ENCODE measurements at places on chromosomes 4 and X.

DNA sequence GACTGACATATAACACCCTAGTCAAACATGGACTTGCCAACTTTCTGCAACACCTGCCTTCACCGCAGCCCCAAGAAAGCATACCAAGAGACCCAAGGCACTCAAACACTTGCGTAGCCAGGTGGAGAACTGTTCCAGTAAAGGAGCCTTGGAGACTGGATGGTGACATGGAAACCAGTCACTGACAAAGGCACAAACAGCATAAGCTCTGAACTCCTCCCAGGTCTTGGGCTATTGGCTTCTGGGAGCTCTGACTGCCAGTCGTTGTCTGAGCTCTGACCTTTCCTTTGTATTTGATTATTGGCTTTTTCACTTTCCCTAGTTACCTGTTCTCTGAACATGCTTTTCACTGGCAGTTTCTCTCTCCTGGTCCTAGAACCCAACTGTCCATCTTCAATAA is 38.3 kb downstream of the ARAP2 start:
- no peak for DNase-seq

DNA sequence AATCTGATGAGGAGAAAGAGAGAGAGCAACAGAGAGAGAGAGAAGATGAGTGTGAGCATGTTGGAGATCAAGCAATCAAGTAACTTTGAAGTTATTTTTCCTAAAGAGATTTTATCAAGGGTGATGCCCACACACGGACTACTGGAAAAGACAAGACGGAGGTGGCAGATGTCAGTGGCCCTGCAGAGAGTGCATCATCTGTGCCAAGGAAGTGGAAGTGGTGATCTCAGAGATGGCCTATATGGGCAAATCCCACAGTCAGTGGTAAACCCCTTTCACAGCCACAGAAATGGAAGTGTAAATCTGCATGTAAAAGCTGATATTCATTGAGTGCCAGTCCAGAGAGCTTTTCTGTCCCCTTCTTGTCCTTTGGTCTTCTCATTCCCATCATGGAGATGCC is 577.2 kb upstream of the AADAT start:
- DNase-seq = no peak

GRCh38 chrX:7948483-7948882 is 21.3 kb upstream of the PNPLA4 start:
- no peak for DNase-seq

DNA sequence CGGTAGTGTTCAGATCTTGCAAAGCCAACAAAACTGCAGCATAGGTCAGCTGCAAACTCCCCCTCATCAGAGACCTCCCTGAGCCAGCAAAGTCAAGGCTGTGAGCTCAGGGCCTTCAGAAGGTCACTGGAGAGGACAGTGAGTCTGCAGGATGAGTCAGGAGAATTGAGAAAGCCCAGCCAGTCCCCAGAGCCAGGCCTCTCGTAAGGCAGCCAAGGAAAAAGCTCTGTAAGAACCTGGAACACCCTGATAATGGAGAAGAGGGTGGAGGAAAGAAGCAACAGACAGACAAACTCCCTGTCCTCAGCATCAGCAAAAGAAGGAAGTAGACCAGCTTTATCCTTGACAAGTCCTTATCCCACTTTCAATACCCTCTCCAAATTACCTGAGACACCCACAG is 33.0 kb downstream of the GRIA3 start:
- DNase-seq = no peak

GRCh38 chr4:139922406-139923024 is 231.5 kb downstream of the MAML3 start:
- DNase-seq = no peak

- DNase-seq = no peak
Measured at GRCh38 chrX:51215266-51215665, 117.4 kb upstream of the NUDT10 start.

- DNase-seq = no peak
Measured at GRCh38 chr4:113739197-113739596, 22.3 kb downstream of the CAMK2D start.

DNA sequence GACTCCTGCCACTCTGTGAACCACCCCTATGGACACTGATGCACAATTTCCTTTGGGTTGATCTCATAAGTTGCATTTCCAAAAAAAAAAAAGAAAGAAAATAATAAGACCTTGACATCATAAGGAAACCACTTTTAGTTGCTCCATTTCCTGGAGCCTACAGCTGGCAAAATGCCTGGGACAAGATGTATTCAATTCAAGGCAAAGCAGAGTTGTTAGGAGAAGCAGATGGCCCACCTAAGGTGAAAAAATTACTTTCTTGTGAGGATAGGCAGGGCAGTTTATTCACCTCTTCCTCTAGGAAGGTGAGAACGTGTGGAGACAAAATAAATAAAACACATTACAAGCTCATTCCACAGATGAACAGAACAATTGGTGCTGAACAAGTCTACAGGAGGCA is 14.1 kb upstream of the SCRG1 start:
- DNase-seq = no peak

DNA sequence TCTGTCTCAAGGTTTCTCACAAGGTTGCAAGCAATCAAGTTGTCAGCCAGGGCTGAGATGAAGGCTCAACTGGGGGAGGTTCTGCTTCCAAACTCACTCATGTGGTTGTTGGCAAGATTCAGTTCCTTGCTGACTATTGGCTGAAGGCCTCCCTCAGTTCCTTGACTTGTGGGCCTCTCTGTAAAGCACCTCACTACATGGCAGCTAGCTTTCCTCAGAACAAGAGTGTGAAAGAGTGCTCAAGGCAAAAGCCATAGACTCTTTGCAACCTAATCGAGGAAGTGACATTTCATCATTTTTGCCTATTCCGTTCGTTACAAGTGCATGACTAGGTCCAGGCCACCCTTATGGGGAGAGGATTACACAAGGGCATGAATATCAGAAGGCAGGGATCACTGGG is 52.0 kb downstream of the CXorf58 start:
- DNase-seq = no peak

- DNase-seq = no peak
Measured at GRCh38 chrX:16702700-16703599, 9.5 kb downstream of the CTPS2 start.

DNA sequence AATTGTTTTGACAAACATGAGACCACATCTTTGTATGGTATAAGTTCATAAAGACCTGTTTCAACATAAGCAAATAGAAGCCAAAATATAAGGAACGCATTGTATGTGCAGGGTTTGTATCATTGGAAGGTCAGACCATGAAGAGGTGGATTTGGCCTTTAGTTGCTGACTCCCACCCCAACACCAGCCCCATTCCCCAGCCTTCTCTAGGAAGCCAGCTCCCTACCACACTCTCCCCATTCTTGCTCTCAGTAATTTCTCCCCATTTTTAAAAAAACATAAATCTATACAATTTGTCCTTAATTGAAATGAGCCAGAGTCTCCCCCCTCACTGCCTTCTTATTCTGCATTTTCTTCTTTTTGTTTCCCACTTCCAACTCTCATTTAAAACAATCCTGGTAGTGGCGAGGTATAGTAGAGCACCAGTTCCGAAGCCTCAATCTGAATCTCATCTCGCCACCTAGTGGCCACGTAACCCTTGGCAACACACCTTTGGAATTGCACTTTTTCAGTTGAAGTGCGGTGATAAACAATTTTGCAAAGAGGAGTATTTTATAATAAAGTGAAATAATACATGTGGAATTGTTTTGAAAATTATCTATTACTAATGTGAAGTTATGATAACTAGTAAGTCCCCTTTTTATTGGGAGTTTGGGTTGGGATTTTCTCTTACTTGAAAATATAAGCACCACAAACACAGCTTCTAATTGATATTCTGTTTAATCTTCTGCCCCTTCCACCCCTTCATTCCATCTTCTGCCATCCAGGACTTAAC is 126.6 kb downstream of the ASB9 start:
- DNase-seq = no peak

DNA sequence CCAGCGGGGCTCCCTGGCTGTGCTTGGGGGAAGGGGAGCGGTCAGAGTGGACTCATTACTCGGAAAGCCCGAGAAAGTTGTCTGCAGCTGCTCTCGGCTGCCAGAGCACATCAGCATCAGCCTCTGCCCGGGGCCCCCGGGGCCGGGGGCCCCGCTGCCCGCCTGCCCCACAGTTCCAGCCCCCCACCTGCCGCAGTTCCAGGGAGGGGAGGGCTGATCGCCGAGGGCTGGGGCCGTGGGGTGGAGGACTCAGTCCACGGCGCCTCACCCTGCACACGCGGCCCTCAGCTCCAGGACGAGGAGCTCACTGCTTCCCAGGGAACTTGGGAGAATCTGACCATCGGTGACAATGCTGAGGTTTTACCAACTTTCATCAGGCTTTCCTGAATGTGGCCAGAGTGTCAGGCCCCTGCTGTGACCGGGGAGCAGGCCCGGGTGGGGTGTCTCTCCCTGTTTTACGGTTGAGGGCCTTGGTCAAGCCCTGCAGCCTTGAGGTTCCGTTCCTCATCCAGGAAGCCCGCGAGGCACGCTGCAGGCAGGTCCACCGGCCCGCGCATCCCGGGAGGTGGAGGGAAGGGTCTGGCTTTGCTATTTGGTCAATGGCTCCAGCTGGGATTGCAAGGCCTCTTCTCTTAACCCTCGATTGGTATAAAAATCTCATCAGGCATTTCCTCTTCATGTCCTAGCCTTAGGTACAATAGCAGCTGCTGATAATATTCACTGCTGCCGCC is 57.2 kb downstream of the CPZ start:
- DNase-seq = no peak

- no peak for DNase-seq
Measured at GRCh38 chr4:67549123-67549522, 3.8 kb upstream of the CENPC start.

DNA sequence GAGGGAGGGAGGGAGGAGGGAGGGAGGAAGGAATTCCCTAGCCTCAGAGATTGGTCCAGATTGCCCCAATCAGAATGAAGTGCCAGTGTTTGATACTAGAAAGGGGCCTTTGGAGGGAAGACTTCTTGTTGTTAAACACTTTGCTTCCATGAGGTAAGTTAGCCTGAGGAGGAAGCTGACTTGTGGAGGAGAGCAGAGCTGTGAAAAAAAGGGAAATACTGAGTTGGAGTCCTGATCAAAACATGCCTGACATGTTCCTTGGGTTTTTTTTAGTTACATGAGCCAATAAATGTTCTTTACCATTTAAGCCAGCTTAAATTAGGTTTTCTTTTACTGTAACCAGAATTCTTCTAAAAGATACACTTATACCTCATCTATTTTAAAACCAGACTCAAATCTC is 57.6 kb downstream of the GSX2 start:
- DNase-seq = no peak

GRCh38 chrX:111492085-111492484 is 19.4 kb upstream of the SERTM2 start:
- no peak for DNase-seq

GRCh38 chrX:101191217-101191750 is 28.3 kb upstream of the DRP2 start:
- DNase-seq = no peak

DNA sequence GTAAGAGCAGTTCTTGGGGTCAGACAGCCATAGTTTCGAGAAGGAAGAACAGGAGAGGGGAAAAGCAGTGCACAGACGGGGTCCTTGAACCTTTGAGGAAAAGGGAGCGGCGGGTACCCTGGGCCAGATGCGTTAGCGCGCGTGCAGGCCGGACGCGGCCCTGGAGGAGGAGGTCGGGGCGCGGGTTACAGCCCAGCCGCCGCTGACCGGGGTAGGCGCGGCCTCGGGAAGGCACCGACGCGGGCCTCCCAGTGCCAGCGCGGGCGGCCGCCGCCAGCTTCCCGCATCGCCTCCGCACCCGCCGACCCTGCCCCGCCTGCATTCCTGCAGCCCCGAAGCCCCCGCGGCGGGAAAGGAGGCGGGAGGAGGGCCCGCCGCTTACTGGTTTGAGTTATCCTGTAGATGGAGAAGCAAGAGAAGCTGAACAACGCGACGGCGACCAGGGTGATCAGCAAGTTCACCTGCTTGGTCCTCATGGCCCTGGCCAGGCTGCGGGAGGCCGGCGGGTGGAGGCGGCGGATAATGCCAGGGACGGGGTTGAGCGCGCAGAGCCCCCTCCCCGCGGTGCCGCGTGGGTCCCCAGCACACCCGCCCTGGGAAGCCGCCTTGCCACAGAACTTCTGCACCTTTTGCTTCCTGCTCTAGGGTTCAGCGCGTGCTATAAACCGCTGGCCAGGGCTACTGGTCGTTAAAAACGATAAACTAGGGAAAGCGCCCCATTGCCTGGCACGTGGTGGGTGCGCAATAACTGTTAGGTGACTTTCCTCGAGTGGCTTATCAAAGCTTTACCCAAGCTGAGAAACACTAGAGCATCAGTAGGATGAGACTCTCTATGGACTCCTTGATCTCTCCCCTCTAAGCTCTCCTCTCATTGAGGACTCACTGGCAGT is at the start of gene MGAT4D:
Gene MGAT4D, minus strand, starts transcription at position 547 of the 890 bp plus-strand sequence. Its CDS starts 71 bp downstream, at position 476.
- no peak for DNase-seq

GRCh38 chr4:184812199-184812542 is 13.6 kb downstream of the ACSL1 start:
- DNase-seq = no peak

GRCh38 chr4:23353200-23353599 is 536.6 kb downstream of the PPARGC1A start:
- DNase-seq = no peak

- DNase-seq = no peak
Measured at GRCh38 chr4:99408346-99408745, 26.8 kb downstream of the ADH7 start.

GRCh38 chr4:9904976-9905587 is 116.2 kb downstream of the SLC2A9 start:
- DNase-seq = no peak

DNA sequence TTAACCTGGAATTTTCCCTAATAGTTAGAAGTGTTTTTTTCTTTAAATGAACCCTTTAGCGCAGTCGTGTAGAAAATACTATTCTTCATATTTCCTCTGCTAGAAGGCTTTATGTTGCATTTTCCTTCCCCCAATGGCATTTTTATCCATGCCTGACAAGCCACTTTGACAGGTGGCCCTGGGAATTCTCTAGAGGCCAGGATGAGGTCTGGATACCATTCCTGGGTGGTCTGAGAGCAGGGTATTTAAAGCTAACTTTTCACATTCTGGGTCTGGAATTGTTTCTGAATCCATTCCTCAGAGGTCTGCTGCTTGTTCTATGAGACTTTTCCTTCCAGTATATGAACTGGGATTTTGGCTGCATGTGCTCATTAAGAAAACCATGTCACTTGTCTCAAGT is 31.2 kb upstream of the PDGFRA start:
- DNase-seq = no peak

DNA sequence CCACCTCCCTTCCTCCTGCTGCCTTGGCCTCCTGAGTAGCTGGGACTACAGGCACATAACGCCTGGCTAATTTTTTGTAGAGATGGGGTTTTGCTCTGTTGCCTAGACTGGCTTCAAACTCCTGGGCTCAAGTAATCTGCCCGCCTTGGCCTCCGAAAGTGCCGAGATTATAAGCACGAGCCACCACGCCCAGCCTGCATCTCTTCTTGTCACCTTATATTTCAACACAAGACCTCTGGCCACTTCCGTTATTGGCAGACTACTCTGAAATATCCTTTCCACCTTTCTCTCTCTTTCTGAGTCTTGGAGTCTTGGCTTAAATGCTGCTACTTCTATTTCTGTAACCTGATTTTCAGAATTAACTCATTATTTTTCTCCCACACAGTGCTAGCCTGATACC is 5.6 kb downstream of the KIAA0232 start:
- DNase-seq = no peak

GRCh38 chrX:1112321-1112720 is 100.1 kb downstream of the CRLF2 start:
- DNase-seq = no peak

- DNase-seq = no peak
Measured at GRCh38 chr4:180057891-180058671, 2185.1 kb upstream of the TENM3 start.

GRCh38 chr4:73763877-73764276 is 23.5 kb downstream of the CXCL8 start:
- no peak for DNase-seq

GRCh38 chr4:127403471-127404084 is 229.2 kb upstream of the INTU start:
- DNase-seq = no peak

- no peak for DNase-seq
Measured at GRCh38 chrX:47562615-47563243, 1.7 kb downstream of the ARAF start.

All from stimulated activated CD8-positive, alpha-beta memory T cell treated with anti-CD3 and anti-CD28 coated beads, Interleukin-7, amount 100 ng/mL, for 48 hours (primary cell).